ENCODE measurements at places on chromosomes 16 and 17.

GRCh38 chr17:80559825-80560251, 15.2 kb downstream of the RPTOR start:
- DNase-seq = no peak

GRCh38 chr16:87412996-87413421, 20.9 kb downstream of the MAP1LC3B start:
- no peak for DNase-seq

GRCh38 chr17:55965051-55965450, 188.2 kb upstream of the ANKFN1 start:
- DNase-seq = no peak

DNA sequence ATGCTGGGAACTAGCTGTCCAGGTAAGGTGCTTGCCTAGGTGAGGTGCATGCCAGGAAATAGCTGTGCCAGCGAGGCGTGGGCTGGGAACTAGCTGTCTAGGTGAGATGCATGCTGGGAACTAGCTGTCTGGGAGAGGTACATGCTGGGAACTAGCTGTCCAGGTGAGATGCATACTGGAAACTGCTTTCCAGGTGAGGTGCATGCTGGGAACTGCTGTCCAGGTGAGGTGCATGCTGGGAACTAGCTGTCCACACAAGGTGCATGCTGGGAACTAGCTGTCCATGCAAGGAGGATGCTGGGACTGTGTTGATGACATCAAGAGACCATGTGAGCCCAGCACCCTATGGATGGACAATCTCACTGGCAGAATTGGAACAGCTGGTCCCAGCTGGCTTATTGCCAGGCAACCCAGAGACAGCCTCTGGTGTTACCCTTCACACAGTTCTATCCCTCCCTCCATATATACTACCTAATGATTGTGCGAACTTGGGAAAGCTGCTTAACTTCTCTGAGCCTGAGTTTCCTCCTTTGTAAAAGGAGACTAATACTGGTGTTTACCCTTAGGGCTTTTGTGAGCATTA, 479.9 kb upstream of the RBFOX1 start:
- no peak for DNase-seq

GRCh38 chr16:30166202-30166902, 17.1 kb upstream of the CORO1A start:
- DNase-seq = no peak

DNA sequence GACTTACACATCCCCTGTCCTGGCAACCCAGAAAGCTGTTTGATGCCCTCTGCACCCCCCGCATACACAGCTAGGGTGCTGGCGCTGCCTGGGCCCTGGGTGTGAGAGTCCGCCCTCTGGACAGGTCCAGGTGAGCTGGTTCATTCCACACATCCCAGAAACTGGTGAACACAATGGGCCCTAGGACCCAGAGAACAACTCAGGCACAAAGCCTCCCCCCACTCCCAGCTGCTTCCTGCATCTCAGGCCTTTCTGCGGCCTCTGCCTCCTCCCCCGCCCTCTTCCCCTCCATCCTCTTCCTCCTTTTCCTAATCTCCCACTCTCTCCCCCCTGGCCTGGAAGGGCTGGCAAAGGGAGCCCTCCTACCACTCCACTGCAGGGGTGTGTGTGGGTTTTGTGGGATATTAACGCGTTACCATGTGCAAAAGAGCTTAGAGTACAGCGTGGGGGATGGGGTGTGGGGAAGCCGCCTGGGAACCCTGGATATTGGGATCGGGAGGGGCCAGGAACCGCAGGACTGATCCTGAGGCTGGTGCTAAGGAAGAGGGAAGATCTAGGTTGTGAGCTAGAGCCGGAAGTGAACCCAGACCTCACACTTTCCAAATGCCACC, 1.6 kb upstream of the PPP1R9B start:
- no peak for DNase-seq

GRCh38 chr17:82970818-82971590, 108.4 kb upstream of the METRNL start:
- DNase-seq = no peak

DNA sequence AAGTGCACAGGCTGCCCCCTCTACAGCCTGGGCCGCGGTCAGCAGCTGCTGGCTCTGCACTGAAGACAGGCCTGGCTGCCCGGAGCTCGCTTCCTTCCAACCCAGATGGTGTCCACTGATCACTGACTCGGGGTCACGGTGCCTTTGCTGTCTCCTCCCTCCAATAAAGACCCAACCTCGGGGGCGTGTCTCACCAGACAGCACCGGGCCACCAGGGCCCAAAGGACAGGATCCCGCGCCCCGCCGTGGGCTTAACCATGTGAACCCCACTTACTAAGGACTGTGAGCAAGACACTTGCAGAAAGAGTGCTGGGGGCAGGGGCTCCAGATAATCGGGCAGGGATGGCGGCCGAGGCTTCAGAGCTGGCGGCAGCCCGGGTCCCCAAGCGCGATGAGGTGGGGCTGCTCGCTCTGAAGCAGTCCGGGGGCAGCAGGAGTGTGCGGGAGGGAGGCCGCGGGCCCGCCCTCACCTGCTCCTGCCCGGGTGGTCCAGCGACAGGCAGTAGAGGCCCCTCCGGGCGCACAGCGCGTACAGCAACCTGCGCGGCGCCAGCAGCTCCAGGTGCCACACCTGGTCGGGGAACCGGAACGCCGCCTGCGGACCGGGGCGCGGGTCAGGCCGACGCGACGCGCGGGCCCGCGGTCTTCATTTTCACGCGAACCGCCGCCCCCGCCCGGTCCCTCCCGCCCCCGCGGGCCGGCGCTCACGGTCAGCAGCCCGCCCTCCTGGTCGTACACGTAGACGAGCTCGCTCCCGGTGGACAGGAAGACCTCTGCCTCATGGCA, 502 bp downstream of the FAAP100 start:
- DNase-seq = peak; percentile 16

DNA sequence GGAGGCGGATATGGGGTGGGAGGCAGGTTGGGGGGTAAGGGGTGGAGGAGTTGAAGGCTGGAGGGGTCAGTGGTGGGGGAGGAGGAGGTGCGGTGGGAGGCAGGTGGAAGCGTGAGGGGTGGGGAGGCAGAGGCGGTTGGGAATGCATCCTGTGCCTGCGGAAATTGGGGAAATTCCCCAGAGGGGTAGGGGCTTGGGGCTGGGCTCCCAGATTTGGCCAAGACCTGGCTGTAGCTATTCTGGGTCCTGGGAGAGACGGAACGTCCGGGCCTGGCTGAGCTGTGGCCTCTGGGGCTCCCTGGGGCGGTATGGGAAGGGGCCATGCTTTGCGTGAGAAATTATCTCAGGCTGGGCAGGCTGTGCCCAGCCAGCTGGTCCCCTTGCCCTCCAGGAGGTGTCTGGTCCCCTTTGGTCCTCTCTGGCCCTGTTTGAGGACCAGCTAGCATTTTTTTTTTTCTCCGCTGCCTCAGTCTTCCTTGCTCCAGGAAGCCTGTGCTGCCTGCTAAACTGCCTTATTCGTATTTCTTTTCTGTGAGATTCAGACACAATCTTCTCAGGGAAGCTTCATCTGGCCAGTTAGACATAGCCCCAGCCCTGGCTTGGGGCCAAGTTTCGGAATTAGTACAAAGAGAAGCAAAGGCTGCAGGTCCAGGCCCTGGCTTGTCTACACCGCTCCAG, 7.3 kb upstream of the TRPV2 start:
- no peak for DNase-seq

DNA sequence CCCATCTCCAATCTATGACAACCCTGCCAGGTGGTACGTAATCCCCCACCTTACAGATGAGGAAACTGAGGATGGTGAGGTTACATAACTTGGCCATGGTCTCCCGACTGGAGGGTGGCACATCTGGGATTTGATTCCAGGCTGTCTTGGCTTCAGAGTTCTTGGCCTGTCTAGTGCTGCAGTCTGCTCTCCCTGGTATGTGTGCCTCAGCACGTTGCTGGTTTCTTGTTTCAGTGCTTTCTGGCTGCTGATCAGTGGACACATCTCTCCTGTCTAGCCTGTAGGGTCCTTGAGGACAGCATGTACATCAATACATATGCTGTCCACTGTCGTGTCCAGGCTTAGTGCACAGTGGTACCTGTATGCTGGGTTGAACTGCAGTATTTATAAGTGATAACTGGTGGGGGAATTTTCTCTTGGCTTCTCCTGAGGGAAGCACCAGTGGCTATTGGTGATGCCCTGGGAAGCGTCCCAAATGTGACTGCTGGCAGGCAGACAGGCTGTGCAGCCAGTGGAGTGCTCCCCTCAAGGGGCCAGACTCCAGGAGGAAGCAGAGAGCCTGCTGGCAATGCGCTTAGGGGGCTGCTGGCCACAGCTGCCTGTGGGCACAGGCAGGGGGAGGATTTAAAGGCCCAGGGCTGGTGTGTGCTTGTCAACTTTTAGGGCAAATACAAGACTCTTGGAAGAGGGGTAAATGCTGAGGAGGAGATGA, 14.4 kb downstream of the CTRL start:
- no peak for DNase-seq

- DNase-seq = no peak
Measured at GRCh38 chr16:7998789-7999453, 591.4 kb downstream of the TMEM114 start.

- DNase-seq = peak; percentile 86
Measured at GRCh38 chr17:44210342-44211192, 8.9 kb downstream of the UBTF start.

DNA sequence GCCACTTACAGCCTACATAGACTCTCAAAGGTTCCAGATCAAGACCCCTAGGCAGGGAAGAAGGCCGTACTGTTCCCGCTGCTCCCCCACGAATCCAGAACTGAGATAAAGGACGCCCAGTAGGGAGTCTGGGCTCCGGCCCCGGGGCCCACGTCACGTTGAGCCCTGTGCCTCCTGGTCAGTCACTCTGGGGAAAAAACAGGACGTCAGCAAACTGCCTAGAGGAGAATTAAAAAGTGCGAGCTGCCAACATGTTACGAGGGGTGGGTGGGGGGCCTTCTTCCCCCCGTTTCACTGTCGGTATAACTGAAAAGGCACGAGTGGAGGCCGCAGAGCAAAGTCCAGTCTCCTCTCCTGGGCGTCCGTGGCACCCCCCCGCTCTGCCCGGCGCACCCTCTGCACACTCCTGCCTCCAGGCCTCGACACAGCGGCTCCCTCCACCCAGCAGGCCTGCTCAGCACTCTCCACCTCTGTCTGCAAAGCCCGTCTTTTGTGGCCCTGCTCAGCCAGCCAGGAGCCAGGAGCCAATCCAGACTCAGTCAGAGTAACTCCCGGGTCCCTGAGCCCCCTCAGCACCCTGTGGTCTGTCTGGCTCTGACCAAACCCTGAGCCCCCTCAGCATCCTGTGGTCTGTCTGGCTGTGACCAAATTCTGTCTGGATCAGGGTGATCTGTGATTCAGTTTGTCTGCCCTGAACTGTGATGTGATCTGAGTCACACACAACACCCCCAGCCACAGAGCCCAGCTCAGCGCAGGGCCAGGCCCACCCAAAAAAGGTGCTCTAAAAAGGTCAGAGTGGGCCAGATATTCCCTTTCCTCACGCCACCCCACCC, 6.2 kb downstream of the ITGAE start:
- peak; percentile 31 for DNase-seq

DNA sequence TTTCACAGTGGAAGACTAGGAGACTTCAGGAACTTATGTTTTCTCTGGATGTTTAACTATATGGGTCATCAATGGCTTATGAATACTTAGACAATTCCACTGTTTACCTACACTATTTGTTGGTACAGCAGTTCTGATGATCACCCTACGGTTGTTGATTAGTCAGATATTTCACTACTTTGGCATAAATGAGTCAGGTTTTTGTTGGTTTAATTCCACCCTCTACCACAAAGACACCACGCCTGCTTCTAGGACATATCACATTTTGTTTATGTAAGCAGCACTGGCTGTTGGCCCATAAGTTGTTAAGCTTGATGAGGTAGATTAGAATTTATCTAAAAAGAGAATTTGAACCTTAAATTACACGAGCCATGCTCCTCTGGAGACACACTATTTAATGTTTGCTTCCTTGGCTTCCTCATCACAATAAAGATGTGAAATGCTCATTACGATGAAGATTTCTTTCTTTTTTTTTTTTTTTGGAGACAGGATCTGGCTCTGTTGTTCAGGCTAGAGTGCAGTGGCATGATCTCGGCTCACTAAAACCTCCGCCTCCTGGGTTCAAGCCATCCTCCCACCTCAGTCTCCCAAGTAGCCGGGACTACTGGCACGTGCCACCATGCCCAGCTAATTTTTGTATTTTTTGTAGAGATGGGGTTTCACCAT, 4.3 kb downstream of the GDE1 start:
- no peak for DNase-seq

GRCh38 chr16:23398987-23399805, 53.8 kb downstream of the COG7 start:
- no peak for DNase-seq

- no peak for DNase-seq
Measured at GRCh38 chr16:69724981-69725479, 1.3 kb downstream of the NQO1 start.

DNA sequence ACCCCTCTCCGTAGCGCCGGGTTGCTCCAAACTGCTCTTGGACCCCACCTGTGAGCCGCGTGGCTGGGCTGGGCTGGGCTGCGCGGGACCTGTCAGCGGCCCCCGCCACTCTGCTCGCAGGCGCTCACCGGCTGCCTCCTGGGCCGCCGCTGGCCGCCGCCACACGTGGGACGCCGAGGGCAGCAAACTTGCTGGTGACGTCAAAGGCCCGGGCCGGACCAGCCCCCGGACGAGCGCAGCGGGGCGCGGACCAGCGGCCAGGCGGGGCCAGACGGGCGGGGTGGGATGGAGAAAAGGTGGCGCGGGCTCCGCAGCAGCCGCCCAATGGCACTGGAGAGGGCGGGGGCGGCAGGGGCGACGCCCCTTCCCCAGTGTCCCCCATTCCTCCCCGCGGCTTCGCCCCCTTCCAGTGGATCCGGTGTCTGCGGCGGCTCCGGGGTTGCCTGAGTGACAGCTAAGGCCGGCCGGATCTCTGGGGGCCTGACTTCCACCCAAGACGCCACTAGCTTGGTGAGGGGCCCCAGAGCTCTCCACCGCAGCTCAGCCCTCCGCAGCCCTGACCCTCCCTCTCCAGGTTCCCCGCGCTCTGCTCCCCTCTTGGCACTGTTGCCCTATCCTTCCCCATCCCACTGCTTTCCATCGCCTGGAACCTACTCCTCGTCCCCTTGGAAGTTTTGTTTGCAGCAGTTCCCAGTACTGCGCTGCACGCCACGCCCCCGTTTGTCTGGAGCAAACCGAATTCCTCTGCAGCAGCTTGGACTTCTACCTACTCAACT, at the start of gene HS3ST3A1:
TSS of gene HS3ST3A1 (minus strand) at position 154 of the 776 bp plus-strand sequence. CDS start 800 bp downstream, outside the sequence.
- no peak for DNase-seq

DNA sequence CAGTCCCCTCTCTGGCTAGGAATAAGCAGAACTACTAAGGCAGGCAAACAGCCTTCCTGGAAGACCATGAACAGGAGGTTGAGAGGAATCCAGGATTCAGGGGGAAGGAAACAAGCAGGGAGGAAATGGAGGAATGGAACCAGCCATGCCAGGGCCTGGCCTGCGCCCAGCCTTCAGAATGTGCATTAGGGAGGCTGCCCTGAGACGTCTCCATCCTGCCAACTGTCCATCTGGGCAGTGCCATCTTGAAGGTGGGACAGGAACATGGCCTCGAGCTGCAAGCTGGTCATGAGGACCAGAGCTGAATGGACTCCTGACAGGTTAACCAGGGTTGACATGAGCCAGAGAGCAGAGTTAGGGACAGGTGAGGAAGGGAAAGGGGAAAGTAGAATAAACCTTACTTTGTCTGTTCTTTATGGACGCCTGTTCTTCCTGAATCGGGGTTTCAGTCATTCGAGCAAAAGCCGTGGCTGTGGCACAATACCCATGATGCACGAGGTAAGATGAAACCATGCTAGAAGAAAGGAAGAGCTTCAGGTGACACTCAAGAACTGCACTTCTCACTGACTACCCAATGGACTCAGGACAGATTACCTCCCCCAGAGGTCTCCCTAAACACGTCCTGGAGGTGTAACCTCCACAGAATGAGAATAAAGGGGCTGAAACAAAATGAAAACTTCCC, 12.1 kb upstream of the GFOD2 start:
- DNase-seq = no peak

GRCh38 chr17:81245024-81245664, 6.0 kb downstream of the NDUFAF8 start:
- DNase-seq = no peak

GRCh38 chr17:18981642-18982424, 22.7 kb downstream of the FAM83G start:
- DNase-seq = no peak
